Left colon (tissue), 2 donors: ENCODE measurements at places on chromosomes 2 and 18. TPM values are rescaled to one million over a fixed set of nuclear protein-coding genes. Genes with fewer than 3 reads are reported as not detected.

DNA sequence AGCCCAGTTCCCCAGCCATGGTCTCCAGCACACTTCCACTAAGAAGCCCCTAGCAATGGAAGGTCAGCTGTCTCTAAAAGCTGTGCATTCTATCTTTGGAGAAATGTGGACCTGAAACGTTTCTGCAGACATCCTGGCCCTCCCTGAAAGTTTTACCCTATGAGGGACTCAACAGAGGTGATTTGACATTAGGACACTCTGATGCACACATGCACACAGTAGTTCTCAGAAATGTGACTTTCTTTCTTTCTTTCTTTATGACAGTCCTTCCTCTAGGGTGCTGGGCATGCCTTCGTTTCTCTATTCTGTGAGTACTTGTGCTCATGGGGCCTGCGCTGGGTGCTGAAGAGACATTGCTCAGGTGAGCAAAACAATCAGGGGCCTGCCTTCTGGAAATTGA, 857.3 kb downstream of the RNF144A start:
- no peak for DNase-seq

GRCh38 chr2:123840574-123840973, 184.5 kb upstream of the CNTNAP5 start:
- DNase-seq, result no peak

DNA sequence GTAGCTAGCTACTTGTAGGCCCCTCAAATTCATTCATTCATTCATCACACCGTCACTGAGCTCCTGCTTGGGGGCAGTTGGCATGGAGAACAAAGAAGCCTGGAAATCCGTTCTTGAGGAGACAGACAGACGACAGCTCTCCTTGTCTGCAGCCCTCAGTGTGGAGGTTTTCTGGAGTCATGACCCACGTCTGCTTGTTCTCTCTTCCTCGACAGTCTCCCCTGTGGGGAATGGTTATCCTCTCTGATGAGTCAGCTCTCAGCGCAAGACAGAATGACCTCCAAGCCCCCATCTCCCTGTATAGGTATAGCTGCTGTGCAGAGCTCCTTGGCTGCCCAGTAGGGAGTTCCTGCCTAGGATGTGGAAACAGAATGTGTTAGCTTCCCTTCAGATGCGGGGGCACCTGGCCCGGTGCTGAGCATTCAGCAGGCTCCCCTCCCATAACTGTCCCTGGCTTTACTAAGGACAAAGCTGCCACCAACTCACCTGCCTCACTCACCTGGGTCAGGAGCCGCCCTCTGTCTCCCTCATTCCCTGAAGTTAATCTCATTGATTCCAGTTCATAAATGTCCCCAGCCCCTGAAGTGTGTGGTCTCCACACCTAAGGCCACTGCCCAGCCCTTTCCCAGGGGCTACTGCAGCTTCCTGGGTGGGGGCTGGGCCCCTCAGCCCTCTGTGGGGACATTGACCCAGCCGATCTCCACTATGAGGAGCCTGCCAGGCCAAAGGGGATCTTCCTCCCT, 124.7 kb downstream of the ACKR3 start:
- DNase-seq, result no peak

- DNase-seq, result no peak
These were observed 35.6 kb downstream of the EIF2AK3 start for GRCh38 chr2:88591698-88592097.

DNA sequence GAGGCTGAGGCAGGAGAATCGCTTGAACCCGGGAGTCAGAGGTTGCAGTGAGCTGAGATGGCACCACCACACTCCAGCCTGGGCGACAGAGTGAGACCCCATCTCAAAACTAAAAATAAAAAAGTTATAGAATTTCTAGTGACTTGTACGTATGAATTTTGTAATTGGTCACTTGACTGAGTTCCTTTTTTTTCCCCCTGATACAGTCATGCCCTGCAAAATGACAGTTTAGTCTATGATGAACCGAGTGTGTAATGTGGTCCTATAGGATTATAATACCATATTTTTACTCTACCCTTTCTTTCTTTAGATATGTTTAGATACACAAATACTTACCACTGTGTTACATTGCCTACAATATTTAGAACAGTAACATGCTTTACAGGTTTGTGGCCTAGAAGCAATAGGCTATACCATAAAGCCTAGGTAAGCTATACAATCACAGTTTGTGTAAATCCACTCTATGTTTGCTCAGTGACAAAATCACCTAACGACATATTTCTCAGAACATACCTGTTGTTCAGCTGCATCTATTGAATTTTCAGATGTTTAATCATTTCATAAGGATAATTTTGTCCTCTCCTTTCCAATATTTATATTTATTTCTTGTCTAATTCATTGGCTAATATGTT, 25.4 kb downstream of the SOCS6 start:
- DNase-seq, result no peak

- peak; percentile 11 for DNase-seq
These were observed 58.4 kb downstream of the BIN1 start for GRCh38 chr2:127048618-127048935.

- DNase-seq, result no peak
These were observed 234.4 kb downstream of the LPIN1 start for GRCh38 chr2:11980809-11981208.

RNU2-63P gene
- total RNA-seq, result 5.0 TPM

TMEM247 gene
- not detected for total RNA-seq

GRCh38 chr2:98028101-98028561, 32.4 kb upstream of the TMEM131 start:
- no peak for DNase-seq

DNA sequence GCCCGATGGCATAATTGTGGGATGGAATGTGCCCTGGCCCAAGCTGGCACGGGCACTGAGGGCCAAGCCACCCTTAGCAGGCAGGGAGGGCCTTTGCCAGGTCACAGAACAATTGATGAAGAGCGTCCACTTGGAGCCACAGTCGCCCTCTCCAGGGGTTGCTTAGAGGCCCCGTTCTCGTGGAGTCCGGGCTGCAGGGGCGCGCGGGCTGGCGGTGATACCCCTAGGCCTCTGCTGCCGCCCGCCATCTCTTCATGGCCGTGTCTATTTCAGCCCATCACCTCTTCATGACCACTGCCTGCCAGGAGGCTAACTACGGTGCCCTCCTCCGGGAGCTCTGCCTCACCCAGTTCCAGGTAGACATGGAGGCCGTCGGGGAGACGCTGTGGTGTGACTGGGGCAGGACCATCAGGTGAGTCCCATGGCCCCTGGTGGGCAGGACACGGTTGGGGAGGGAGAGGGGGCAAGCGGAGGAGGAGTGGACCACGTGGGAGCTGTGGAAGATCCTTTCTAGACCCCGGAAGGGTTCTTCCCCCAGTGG, 17.6 kb downstream of the RAMP1 start:
- no peak for DNase-seq

GRCh38 chr2:157336137-157337010, 10.8 kb upstream of the ERMN start:
- DNase-seq, result peak; percentile 69

GRCh38 chr18:2086439-2086838, 484.9 kb downstream of the METTL4 start:
- DNase-seq, result no peak

GRCh38 chr18:61676773-61677434, 215.9 kb downstream of the RNF152 start:
- no peak for DNase-seq

DNA sequence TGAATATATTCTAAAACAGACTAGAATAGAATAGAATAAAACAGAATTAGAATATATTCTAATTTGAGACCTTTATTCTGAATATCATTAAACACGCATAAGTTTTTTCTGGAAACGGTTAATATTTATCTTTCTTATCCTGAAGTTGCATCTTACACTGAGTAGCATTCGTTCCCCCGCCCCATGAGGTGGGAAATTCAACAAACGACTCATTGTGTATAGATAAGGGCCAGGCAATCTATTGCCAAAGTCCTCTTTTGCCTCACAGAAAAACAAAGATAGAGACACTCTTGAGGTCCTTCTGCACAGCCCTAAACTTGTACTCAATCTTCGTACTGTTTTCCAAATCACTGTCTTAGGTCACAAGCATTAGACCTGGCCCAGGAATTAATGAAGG, 98.1 kb downstream of the COL6A3 start:
- DNase-seq, result no peak

- DNase-seq, result peak; percentile 23
These were observed 5.8 kb downstream of the HDLBP start for GRCh38 chr2:241309684-241310117.

DNA sequence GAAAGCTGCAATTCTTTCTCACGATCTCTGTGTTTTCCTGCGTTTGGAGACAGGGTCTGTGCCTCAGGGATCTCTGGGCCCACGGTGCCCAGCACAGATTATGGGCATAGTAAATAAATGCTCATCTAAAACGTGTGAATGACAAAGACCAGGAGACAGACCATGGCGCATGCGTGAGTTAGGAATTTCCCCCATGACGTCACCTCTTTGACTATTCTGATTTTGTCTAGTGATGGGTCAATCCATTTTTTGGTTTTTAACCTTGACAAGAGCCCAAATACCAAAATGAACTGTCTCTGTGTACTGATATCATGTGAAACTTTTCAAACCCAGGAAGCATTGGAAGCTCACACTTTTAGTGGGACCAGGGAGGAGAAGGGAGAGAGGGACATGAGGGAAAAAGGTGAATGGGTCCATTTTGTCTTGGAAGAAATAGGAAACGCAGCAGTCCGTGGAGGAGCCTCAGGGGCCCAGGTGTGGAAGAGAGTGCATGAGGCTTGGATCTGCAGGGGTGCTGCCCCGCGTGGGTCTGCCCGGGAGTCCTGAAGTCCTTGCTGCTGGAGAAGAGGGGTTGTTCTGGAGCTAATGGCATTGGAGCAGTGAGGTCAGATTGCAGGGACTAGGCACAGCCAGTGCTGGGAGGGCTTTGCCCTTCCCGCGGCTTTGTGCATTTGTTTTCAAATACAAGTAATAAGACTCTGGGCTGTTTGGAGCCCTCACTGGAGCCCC, 172.2 kb downstream of the ASB1 start:
- no peak for DNase-seq

DNA sequence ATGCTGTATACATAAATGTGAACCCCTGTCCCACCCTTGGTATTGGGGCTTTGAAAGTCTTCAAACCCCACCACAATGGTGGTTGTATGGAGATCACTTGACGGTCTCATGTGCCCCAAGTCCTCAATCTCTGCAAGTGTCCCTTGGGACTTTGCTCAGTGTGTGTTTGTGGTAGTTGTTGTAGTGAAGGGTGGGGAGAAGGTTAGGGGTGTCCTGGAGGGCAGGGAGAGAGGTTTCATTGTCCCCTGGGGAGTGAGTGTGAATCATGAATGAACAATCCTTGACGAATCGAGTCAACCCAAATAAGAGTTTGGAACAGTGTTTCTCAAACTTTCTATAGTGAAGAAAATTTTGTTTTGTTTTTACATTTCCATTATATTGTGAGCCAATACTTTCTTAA, 28.1 kb downstream of the COL4A3 start:
- no peak for DNase-seq

NEU4 gene
- total RNA-seq, result 124 TPM

DNA sequence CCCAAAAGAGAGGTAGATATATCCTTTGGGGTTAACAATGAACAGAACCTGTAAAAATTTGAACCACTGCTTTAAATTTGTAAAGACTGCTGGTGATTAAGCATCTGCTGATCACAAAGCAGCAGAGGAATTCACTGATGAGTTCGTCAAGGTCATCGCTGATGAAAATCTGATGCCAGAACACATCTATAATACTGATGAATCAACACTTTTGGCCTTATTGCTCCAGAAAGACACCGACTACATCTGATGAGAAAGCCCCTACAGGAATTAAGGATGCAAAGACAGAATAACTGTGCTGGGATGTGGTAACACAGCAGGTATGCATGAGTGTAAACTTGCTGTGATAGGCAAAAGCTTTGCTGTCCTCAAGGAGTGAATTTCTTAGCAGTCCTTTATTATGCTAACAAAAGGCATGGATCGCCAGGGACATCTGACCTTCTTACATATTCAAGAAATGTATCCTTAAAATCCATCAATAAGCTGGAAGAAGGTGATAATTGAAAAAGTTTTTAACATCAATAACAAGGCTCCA, 30.5 kb upstream of the SGPP2 start:
- no peak for DNase-seq

SPATS2L gene
- 240 TPM for total RNA-seq

DNA sequence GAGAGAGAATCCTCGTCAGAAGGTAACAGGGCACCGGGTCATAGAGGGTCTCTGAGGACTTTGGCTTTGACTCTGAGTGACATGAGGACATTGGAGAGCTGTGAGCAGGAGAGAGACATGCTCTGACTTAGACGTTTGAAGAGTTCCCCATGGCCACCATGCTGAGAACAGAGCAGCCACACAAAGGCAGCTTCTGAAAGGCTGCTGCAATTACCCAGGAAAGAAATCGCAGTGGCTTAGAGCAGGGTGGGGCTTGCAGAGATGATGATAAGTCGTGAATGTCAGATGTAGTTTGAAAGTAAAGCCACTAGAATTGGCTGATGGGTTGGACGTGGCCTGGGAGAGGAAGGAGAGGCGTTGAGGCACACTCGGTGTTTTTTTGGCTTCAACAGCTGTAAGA, 79.0 kb downstream of the ZCCHC2 start:
- no peak for DNase-seq

GRCh38 chr2:79554899-79555298, 42.0 kb downstream of the CTNNA2 start:
- no peak for DNase-seq

DNA sequence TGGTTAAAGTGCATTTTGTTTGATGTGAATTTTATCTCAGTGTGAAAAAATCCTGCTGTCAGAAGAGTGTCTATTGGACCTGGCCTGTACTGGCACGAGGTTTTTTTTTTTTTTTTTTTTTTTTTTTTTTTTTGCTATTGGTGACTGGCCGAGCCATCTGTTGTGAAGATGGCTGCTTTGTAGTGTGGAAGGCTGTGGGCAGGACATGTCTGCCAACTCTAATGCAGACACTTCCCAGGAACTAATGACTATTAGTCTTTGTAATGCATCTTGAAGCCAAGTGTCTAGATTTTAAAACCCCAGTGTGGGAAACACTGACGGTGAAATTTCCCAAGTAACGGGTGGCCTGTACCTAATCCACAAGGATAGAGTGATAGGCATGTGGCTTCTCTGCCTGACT, 34.3 kb downstream of the ZAP70 start:
- DNase-seq, result no peak

- no peak for DNase-seq
These were observed 116.6 kb downstream of the LIPG start for GRCh38 chr18:49678440-49678839.

HRH4 gene
- 0.11 TPM for total RNA-seq

DNA sequence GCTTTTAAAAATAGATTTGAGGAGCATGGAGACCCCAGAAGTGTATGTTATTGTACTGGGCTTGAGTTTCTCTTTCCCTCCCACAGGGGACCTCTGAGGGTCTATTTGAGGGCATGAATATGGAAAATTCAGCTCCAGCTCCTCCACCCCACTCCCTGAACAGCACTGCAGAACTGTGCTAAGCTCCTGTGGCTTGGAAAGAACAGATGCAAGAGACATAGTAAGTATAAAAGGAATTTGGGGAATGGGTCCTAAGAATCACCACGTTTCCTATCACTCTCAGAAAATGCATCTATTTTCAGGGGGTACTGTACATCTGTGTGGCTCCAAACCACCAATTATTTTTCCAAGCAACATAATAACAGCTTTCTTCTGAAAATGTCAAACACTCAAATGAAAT, 416.1 kb downstream of the ZNF521 start:
- no peak for DNase-seq

ICA1L gene
- total RNA-seq, result 2.9 TPM

SLC38A11 gene
- total RNA-seq, result 5.7 TPM

RNF125 gene
- total RNA-seq, result 8.5 TPM
